ENCODE measurements at places on chromosomes 4 and X.

GRCh38 chr4:4873203-4873602, 13.7 kb downstream of the MSX1 start:
- no peak for DNase-seq

GRCh38 chrX:14817571-14817970, 55.3 kb downstream of the FANCB start:
- no peak for DNase-seq

GRCh38 chr4:83651846-83652245, 115.9 kb downstream of the GPAT3 start:
- no peak for DNase-seq

DNA sequence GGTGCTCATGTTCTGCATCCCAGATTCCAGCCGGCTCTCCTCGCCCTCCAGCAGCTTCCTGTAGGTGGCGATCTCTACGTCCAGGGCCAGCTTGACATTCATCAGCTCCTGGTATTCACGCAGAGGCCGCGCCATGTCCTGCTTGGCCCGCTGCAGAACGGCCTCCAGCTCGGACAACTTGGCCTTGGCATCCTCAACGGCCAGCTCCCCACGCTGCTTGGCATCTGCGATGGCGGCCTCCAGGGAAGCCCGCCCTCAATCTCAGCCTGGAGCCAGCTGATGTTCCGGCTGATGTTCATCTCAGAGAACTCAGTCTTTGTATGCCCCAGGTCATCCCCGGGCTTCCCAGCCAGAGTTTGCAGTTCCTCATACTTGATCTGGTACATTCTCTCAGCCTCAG, 431.8 kb upstream of the DIPK2B start:
- DNase-seq = no peak

- no peak for DNase-seq
Observed at GRCh38 chr4:7781993-7782392, 157.7 kb downstream of the AFAP1 start.

DNA sequence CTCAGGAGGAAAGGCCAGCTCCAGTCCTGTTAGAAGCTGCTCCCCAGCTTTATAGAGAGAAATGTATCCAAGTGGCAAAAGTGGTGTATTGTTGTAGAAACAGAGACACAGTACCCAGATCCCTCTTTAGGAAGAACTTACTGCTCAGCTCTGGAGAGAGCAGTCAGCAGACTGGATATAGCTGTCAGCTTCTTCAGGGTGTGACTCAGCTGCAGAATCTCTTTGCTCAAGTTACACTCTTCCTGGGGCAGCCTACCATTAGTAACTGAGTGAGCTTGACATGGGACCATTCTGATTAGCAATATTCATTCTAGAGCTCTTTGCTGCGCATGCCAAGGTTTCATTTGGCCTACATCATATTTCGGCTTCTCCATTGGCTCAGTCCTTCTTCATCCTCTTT, 40.5 kb downstream of the ATP1B4 start:
- no peak for DNase-seq

DNA sequence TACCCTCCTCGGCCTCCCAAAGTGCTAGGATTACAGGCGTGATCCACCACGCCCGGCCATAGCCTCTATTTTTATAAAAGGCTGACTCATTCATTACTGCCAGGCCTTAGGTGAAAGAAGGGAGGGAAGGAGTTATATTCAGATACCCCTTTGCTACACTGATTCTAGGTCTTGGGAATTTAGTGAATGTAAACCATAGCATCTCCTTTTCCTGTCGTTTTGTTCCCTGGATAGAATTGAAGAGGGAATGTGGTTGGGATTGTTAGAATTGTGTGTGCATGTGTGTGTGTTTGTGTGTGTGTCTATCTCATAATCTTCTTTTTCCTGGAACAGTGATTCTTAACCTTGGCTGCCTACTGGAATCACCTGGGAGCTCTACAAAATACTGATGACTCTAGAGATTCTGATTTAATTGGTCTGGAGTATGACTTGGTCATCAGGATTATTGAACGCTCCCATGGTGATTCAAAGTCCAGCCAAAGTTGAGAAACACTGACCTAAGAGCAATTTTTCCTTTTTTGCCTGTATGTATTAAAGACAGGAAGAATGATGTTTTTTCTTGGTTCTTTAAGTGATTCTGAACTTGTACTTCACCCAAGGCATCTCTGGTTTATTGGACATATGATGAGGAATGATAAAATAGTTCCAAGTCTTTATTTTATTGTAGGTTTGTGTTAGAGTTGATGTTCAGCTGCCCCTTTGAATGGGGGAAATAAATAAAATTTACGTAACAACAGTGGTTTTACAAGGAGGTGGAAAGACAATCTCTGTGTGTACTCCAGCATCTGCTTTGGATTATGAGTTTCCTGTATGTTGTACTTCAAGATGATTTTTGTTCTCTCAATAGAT, 37.0 kb downstream of the NAP1L5 start:
- no peak for DNase-seq
